RKO (cell line): ENCODE measurements at places on chromosomes 16 and 17.

DNA sequence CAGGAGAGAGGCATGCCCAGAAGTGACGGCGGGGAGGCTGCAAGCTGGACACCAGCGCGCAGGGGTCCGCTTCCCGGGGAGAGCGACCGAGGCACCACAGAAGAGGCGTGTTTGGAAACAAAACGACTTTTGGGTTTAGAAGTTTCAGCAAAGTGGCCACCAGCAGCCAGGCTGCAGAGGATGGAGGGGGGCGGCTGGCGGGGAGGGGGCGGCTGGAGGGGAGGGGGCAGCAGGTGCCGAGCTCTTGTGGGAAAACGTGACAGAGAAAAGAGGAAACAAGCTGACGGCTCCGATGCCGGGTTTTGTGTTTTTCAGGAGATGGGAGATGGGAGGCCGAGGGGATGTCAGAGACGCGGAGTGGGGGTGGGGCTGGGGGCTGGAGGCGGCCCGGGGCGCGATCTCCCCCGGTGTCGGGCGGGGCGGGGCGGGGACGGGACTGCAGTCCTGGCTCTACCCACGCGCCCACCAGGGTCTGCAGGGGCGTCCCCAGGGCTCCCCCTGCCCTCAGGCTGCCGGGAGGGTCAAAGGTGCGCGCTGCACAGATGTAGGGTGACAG lies 32.1 kb upstream of the RPH3AL start:
- DNase-seq, result no peak

- DNase-seq, result no peak
These were observed 13.8 kb downstream of the COPRS start for GRCh38 chr17:31845291-31845690.

- no peak for DNase-seq
These were observed 11.5 kb downstream of the ZNF597 start for GRCh38 chr16:3431779-3432219.

DNA sequence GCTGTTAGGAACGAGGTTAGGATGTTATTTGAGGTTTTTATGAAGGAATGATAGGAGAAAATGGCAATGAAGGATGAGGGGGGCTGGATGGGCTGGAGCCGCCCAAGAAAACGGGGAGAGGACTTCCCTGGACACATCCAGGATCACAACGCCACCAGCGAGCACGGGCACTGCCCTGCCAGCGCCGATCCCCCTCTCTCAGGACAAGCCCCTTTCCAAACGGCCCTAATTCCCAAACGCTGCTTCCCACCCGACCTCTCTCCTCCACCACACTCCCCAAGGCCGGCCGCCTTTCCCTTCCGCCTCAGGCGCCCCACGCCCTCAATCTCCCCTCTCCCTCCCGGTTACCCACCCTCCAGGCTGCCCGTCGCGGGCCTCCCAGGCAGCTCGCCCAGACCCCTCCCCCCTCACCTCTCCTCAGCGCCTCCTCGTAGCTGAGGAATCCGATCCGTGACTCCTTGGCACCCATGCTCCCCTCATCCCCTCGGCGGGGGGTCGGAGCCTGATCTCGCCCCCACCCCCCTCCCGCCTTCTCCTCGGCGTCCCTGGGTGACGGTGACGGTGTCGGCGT lies 377 bp downstream of the USP32 start:
- no peak for DNase-seq

DNA sequence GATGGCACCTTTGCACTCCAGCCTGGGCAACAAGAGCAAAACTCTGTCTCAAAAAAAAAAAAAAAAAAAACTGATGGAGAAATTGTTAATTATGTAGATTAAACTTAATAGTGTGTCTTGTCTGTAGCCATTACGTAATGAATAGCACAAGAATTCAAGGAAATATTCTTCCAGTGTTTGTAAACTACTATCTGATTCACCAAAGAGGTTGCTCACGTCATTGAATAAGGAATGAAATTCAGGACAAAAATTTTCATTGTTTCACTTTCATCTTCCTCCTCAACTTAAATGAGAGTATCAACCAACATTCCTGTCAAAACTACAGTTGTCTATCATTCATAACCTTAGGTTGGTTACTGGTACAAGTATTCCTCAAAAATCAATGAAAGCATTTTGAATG lies 30.7 kb upstream of the MYO18A start:
- DNase-seq, result no peak

DNA sequence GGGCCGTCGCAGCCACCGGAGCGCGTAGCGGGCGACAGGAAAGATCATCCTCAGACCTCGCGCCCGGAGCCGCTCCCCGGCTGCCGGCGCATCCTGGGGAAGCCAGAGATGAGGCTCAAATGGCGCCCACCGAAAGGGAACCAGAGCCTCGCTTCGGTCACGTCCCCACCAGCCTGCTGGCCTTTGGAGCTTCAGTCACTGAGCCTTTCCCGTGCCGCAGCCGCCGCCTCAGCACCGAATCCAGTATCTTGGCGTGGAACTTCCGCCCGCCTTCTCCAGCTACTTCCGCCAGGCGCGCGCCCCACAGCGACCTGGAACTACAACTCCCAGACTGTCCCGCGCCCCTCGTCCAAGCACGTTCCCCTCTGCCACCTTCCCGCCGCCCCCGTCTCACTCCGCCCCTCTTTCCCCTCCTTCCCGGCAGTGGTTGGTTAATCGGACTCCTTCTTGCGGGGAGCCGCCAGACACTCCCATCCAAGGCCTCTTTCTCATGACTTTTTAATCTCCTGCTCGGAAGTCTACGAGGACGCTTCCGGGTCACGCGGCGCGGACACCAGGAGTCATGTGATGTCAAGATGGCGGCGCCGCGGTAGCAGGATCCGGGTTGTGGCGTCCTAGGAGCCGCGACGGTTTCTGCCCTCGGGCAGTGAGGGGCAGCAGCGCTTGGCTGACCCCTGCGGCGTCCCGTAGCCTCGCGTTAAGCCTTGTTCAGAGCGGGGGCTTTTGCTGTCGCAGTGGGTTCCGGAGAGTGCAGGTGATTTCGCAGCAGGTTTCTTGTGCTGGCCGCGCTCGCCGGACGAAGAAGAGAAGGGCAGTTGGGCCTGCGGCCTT lies at the start of the genes SMCR8 and TOP3A:
Gene SMCR8 (plus strand): TSS at position 563 of the 831 bp plus-strand sequence. CDS start 497 bp downstream, outside the sequence.
Gene TOP3A (minus strand): TSS at position 264 of the 831 bp plus-strand sequence. CDS start 216 bp downstream, at position 48.
- peak; percentile 97 for DNase-seq

DNA sequence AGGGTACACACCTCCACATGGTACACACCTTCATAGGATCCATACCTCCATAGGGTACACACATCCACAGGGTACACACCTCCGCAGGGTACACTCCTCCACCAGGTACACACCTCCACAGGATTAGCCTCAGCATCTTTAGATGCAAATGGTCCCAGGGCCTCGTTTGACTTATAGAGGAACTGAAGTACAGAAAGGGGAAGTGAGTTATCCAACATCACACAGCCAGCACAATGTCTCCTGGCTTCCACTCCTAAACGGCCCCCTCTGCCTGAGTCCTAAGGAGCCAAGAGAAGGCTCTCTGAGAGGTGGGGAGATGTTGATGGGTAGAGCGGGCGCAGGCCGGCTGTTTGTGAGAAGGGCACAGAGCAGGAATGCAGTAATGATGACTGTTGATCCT lies 12.0 kb downstream of the FOXN1 start:
- DNase-seq, result no peak

- DNase-seq, result no peak
These were observed 29.7 kb downstream of the RTN4RL1 start for GRCh38 chr17:1995321-1995892.
